ENCODE measurements at places on chromosomes 4 and X.

DNA sequence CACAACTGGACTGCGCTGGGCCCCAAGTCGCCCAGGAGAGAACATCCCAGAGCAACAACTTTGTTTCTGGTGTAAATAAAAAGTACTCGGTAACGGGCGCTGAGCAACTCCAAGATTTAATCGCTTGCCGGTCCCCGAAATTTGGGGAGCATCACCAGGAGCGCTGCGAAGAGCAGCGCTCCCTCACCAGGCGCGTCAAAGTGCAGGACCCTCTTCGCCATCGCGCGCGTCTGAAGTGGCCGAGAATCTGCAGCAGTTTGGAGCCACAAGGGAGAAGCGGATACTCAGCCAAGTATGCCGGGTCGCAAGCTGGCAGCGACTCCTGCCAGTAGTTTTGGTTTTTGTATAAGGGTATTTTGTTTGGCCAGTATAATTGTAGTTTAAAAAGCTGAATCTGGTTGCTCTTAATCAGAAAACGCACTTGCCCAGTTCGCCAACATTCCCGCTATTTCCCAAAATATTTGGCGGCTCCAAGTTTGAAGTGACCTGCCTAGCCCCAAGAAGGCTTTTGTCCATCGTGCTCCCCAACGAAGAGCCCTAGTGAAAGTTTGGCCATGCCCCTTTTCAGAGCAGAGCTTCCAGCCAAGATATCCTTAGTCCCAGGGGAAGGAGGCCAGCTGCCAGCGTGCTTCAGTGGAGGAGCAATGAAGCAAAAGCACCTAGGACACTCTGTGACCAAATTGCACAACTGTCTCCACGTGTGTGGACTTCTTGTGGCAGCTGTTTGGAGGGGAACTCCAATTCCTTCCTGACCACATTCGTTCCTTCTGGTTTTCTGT, 557 bp upstream of the KDR start:
- DNase-seq = no peak

DNA sequence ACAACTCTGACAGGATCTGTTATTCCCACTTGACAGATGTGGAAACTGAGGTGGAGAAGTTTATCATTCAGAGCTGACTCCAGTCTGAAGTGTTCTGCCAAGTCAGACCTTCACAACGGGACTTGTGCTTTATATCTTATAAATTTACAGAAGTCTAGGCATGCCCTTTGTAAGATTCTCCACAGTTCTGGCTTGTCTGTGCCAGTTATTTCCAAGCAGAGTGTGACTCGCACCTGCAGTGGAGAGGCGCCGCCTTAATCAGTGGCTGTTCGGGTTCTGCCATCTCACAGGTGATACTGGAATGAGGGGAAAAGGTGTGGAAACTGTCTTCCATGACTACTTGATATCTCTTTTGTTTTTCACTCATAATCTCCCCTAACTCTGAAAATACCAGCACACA, 63.2 kb downstream of the CPEB2 start:
- DNase-seq = no peak

DNA sequence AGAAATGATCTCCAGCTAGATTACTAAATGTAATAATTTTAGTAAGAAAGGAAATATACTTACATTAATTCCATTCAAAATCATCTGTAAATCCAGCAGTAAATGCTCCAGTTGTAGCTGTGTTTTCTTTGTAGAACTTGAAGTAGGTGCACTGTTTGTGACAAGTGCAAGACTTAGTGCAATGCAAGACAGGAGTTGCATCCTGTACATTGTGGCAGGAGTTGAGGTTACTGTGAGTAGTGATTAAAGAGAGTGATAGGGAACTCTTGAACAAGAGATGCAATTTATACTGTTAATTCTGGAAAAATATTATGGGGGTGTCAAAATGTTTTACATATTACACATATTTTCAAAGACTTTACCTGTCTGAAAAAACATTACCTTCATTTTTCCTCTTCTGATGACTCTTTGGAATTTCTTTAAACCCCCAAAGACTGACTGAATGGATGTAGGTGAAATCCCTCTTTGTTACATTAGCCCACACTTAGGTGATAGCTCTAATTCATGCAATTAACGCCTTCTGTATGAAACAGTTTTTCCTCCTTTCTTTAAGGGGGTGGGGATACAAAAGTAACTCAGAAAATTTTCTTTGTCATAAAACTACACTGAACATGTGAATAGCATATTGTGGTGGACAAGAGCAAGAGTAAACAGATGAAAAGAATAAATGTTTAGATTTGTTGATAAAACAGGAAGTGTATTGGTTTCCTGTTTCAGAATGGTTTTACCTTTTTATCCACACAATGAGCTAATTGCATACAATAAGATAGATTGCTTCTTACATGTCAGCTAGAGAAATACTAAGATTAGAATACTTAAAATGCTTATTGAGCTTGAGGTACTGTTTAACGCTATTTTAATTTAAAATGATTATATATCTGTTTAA, at the start of gene IL2:
TSS of gene IL2 (minus strand) at position 495 of the 886 bp plus-strand sequence. CDS start at position 210, 285 bp downstream.
- DNase-seq = no peak

DNA sequence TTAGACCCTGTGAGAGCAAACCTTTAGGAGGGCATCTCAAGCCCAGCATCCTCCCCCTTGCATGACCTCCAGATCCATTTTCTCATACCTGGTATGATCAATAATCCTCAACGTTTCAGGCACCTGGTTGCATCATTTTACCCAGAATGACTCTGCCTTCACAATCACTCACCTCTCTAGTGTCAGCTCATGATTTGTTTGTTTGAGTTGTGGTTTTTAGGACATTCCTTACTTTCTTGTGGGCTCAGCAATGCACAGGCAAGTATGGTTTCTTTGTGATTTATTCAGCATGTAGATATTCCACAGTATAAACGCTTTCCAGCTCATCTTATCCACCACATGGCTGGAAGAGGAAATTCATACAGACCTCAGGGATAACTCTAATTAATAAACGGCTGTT, 93.6 kb upstream of the CPEB2 start:
- no peak for DNase-seq

GRCh38 chrX:71057848-71058530, 10.1 kb downstream of the SNX12 start:
- no peak for DNase-seq

- DNase-seq = no peak
These were observed 173.7 kb downstream of the CENPC start for GRCh38 chr4:67371615-67372014.

Data from activated naive CD8-positive, alpha-beta T cell treated with anti-CD3 and anti-CD28 coated beads, Interleukin-2, amount 50 U/mL, for 16 hours (primary cell).